ENCODE measurements at places on chromosomes 7 and 10.

GRCh38 chr7:113408999-113409398 is 290.6 kb upstream of the SMIM30 start:
- no peak for DNase-seq

DNA sequence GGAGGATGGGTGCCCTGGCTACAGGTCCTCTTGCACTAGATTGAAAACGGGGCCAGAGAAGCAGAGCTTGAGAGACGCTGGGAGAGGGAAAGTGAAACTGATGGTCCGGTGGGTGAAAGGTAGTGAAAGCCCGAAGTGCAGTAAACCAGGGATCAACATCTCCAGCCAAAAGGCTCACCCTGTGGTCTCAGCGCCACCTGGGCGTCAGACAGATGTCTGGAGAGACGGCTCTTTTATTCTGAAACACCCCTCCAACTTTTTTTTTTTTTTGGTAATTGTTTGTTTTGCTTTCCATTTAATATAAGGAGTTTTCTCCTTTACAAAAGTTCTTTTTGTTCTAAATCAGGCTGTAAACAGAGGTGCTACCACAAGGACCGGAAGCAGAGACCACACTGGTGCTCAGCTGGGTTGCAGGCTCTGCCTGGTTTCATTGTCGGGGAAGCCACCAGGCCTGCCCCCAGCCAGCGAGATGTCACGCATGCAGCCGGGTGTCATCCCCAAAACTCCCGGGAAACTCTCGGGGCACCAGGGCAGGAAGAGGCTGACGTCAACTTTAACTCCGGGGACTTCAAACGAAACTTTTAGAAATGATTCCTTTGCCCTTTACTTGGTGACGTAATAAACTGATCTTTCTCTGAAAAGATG is 11.2 kb downstream of the IL2RA start:
- peak; percentile 78 for DNase-seq

GRCh38 chr10:70729763-70730357 is 55.3 kb downstream of the TBATA start:
- no peak for DNase-seq

DNA sequence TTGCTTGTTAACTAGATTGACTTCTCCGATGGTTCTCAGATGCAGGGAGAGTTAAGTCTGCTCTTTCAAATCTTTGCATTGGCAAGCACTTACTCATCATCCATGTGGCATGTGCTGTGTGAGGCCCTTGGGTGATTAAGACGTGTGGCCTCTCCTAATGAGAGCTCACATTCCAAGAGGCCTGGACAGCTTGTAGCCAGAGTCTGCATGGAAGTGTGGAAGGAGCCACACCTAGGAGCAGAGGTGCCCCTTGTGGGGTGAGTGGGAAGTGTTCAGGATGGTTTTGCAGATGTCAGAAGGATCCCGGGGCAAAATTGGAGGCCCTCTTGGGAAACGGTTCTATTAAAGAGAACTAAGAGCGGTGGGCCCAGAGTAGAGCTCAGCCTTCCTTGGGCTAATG is 225.9 kb downstream of the PAXIP1 start:
- DNase-seq, result no peak

DNA sequence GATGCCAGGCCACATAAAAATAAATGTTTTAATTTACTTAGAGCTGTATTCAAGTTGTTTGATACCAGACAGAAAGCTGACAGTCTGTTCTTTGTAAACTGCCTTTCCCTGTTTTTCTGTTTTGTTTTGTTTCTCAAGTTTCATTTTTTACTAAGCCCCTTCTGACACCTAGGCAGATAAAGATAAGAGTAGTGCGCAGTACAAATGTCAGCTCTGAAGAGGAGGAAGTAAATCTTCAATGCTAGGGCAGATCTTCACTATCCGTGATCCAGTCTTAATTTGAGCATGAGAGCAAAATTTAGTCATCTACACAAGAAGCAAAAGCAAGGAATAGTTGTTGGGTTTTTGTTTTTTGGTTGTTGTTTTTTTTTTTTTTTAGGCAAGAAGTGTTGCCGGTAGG is 27.3 kb downstream of the MTURN start:
- no peak for DNase-seq

DNA sequence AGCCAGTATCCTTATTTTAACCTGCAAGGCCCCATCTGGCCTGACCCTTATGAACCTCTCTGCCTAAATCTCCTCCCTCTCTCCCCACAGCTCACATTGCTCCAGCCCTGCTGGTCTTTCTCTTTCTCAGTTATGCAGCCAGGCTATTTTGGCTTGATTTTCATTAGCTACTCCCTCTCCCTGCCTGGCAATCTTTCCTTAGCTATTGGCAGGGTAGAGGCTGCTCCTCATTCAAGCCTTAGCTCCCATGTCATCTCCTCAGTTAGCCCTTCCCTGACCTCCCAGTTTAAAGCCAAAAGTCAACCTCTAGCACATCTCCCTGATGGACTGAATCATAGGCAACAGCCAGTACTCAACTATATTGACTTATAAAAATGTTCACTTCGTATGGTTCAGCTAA is 214.4 kb upstream of the CELF2 start:
- no peak for DNase-seq

- DNase-seq, result no peak
Observed at GRCh38 chr10:95391581-95392216, 100.9 kb upstream of the PDLIM1 start.

DNA sequence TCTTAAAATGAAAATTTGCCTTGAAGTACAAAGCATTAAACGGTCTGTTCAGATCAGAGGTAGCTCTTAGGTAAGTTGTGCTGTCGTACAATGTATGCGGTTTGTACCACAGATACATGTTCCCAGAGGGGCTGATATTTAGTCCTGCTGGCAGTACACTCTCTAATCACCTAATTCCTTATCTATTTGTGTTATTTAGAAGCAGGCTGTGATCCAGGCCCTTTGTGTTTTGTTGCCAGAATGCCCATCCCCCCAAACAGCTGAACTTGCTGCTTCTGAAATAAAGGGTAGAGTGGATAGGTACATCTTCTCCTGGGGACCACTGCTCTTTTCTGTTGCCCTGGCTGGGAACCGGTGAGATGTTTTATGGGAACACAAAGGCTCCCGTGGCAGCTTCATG is 84.5 kb downstream of the SND1 start:
- no peak for DNase-seq

DNA sequence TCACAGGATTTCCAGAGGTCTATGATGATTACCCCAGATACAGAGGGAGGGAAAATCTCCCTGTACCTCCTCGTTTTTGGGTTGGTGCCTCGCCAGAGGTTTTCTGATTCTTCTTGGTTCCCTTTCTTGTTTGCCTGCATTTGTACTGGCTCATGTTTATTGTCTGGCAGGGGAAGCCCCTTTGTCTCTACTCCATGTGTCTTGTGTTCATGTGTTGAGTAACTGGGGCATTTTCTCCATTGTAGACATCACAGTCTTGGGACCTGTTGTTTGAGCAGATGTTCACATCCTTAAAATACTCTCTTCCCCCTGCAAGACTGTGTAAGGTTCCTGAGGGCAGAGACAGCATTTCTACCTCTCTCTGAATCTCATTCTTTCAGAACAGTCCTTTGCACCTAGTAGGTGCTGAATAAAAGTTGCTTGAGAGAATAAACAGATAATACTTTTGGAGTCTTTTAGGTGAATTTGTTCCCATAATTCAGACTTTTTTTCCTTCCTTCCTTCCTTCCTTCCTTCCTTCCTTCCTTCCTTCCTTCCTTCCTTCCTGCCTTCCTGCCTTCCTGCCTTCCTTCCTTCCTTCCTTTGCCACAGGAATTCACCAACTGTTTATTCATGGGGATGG is 25.1 kb downstream of the CDK14 start:
- DNase-seq, result no peak

DNA sequence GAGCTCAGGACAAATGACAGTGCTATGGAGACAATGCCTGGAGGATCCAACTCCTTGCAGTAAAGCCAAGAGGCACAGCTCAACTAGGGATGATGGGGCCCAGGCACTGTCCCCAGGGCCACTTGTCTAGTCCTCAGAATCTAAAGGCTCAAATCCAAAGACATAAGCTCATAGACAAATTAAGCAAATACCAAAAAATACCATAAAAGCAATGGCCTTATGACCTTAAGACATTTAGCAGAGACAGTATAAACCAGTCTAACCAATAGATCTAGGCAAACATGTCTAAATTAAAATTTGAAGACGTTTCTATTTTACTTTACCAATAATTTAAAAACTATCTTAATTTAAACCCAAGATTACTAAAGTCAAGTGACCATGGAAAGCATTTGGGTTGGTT is 14.8 kb upstream of the MKLN1 start:
- no peak for DNase-seq

DNA sequence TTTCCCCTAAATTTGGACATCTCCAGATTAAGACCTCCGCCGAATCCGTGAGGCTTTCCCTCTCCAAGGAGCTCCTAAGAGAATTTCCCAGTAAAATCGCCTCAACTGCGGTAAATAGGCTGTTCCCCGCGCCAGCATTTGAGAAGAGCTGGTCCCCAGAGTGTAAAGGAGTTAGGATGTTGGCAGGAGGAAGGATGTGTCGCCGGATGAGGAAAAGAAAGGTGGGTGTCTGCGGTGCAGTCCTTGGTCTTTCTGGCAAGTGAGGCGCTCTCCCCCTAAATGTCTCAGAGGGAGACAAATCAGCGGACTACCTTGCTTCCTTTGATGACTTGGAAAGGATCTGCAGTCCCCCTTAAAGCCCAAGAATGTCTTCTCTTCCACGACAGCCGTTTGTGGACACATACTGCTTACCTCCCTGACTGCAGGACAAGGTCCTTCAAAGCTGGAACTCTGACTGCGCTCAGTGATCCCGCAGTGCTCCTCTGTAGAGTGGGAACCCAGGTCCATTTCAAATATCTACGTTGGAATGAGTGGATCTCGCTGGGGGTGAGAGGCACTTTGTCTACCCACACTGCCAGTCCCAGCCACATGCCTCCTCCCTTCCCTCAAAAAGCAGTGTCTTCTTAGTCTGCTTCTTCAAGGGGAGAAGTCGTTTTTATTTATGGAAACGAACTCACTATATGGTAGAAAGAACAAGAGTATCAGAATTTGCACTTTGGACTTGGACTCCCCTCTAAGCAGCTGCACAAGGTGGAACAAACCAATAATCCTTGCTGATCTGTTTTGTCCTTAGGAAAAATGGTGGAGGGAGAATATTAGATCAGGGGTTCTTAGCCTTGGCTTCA is 1.1 kb upstream of the DLG5 start:
- no peak for DNase-seq

Data from CD4-positive, alpha-beta T cell (primary cell).